ENCODE measurements at places on chromosomes 3 and 15.

GRCh38 chr15:91737151-91737818 is 116.2 kb upstream of the SLCO3A1 start:
- no peak for DNase-seq

DNA sequence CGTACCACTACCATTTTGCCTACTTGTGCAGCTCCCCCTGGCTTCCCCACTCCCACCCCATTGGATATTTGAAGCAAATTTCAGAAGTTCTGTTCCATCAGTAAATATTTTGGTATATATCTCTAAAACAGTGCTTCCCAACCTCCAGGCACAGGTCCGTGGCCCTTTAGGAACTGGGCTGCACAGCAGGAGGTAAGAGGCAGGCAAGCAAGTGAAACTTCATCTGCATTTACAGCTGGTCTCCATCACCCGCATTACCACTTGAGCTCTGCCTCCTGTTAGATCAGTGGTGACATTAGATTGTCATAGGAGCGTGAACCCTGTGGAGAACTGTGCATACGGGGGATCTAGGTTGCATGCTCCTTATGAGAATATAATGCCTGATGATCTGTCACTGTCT is 97.2 kb upstream of the LRRFIP2 start:
- no peak for DNase-seq

- DNase-seq = no peak
Observed at GRCh38 chr15:89221543-89221942, at the start of gene RLBP1. Gene RLBP1, minus strand, starts transcription at chr15:89221579. Its CDS starts 2,604 bp downstream, at chr15:89218975.

DNA sequence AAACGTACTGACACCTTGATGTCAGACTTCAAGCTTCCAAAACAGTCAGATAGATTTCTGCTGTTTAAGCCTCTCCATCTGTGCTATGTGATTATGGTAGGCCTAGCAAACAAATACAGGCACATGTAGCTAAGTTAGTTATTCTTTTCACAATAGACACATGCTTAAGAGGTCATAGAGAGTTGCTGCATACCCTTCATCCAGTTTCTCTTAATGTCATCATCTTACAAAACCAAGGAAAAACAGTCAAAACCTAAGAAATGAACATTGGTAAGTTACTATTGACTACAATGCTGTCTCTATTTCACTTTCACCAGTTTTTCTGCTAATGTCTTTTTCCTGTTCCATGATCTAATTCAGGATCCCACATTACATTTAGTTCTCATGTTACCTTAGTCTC is 946.8 kb downstream of the TUSC7 start:
- no peak for DNase-seq

GRCh38 chr3:121957674-121958415 is 63.6 kb downstream of the SLC15A2 start:
- no peak for DNase-seq

GRCh38 chr15:75776065-75776423 is 63.4 kb upstream of the CSPG4 start:
- DNase-seq = peak; percentile 53

DNA sequence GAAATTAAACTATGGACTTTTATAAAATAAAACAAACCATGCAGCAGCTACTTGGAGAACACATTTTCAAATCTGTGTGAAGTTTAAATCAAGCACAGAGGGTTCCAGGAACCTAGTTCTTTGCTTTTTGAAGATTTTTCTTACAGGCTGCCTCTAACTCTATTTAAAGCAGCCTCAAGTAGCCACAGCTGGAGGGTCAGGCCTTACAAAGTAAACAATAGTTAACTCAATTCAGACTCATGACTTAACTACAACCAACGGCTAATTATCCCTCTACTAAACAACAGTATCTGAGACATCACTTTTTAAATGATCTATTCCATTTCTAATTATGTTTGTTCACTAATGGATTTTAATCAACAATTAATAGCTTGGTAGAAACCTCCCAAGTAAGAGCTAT is 9.8 kb downstream of the LRIG1 start:
- DNase-seq = peak; percentile 49

GRCh38 chr3:60798456-60798855 is 452.8 kb downstream of the FHIT start:
- DNase-seq = no peak

- peak; percentile 29 for DNase-seq
Observed at GRCh38 chr3:167653760-167654159, at the start of gene WDR49. Gene WDR49, minus strand, starts transcription at chr3:167653942. Its CDS starts 517 bp downstream, at chr3:167653425.

DNA sequence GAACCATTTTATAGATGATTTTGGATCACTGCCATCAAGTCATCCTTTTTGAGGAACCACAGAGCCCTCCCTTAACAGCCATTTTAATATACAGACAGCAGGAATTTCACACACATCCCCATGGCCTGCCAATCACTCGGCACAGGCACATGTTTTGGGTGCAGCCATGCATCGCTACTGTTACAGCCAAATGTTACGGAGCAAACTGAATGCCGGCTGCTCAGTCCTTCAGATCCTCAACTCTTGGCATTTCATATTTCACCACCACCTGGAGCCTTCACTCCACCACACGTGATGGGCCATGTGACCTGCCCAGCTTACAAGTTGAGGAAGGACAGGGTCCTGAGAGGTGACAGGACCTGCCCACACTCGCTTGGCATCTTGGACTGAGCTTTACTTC is 90.8 kb downstream of the OXNAD1 start:
- no peak for DNase-seq

GRCh38 chr15:99267957-99268356 is 16.7 kb downstream of the LRRC28 start:
- DNase-seq = no peak

DNA sequence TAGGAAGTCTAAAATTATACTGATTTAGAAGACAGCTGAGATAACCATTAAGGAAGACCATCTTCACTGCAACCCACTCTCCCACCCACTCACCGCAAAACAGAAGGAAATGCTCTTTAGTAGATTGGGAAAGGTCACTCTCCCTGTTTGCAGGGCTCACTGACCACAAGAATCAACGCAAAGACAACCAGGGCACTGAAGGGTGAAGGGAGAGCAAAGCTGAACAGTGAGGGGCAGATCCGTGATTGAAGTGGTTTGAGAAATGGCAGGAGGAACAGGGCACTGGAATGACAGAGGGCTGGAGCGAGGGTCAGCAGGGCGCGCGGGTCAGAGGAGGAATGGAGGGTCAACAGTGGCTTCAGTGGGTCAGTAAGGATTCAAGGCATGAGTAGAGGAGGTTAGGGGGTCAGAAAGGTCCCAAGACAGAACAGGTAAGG is 520 bp downstream of the MESD start:
- DNase-seq = no peak

GRCh38 chr3:126658584-126658983 is 3.7 kb upstream of the TXNRD3 start:
- DNase-seq = no peak

DNA sequence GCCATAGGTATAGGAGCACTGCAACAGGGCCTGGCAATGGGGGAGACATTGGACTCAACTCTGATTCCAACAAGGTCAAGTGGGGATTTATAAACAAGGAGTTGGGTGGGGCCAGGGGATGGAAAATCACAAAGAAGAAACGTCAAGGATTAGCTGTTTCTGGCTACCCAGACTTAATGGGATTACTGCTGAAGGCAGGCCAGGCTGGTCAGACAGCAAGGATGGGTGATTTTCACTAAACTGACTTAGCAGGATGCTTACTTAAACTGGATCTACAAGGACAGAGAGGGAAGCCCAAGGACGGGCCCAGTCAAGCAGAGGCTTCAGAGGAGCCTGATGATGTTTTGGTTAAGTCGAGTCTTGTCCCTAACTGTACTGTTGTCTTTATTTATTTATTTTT is 76.2 kb downstream of the USP13 start:
- DNase-seq = no peak

DNA sequence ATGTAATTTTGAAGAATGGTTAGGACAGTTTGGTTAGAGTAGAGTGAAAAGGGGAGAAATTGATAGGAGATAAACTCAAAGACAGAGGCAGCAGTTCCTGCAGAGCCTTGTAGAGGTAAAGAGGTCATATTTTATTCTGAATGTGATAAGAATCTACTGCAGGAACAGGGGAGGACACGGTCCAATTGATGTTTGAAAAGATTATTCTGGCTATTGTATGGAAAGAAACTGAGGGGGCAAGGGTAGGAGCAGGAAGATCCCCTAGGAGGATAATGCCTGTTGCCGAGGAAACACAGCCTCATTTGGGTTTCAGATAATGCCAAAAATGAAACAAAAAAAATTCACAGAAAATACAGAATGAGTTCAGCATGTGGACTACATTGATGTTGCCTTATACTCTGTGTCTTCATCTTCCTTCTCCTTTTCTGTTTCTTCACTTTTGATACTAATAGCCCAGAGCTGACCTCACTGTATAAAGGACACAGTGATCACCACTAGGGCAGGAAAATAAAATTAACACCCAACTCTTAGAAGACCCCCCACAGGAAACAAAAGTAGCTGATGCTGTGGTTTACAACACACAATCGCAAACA is 454.6 kb upstream of the UBE2E2 start:
- no peak for DNase-seq

DNA sequence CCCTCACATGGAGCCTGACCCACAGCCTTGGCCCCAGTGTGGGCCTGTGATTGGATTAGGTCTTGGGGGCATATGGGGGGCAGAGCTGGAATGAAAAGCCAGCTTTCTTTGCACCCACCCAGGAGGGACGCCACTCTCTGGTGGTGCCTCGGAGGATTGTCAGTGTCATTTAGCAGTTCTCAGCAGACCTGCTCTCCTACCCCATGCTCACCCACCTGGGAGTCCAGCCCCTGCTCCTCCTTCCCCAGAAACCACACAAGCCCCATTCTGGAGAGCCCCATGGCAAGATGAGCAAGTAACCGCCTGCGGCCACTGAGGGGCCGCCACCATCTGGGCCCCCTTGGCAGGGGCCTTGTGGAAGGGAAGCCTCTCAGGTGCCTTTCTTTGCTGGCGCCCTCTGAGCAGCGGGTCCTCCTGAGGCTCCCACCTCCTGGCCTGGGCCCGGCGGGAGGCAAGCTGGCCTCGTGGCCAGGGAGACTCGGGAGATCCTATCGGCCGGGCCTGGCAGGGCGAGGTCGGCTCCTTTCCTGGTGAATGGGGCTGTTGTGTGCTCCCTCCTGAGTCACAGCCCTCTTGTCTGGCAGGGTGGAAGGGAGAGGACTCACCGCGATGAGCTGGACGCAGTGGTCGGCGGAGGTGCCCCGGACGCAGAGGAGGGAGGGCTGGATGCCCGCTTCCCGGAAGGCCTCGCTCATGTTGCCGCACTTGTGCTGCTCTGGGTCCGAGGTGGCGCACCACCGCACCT is 2.3 kb downstream of the MELTF start:
- DNase-seq = no peak

- peak; percentile 98 for DNase-seq
Observed at GRCh38 chr15:43913026-43913780, 86.4 kb downstream of the WDR76 start.
